ENCODE measurements at places on chromosomes 3 and 15. TPM values are rescaled to one million over a fixed set of nuclear protein-coding genes. Genes with fewer than 3 reads are reported as not detected.

DNA sequence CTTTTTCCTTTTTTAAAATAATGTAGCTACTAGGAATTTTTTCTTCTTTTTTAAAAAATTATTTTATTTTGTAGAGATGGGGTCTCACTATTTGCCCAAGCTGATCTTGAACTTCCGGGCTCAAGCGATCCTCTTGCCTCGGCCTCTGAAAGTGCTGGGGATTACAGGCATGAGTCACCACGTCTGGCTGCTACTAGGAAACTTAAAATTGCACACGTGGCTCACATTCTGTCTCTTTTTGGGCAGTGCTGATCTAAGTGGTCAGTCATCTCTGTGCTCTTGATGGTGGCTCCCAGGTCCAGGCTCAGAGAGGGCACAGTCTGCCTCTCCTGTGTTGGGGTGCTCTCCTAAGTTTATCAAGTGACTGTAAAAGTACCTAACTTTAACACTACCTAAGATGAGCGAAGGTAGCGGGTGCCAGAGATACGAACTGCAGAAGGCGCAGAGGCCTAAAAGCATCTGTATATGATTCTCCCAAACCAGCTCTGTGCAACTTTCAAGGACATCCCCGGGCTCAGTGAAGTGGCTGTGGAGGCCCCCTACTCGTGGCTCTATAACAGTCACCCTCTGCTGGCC is 52.9 kb upstream of the SEC13 start:
- H3K4me1 ChIP-seq, result peaks cover 5% of the 10 kb centered on the region
- H3K27me3 ChIP-seq, result peaks cover 16% of the 10 kb centered on the region
- DNase-seq, result peak; percentile 63
- no peak overlapping the region for H3K4me3 ChIP-seq
- no peak overlapping the region for H3K27ac ChIP-seq

DNA sequence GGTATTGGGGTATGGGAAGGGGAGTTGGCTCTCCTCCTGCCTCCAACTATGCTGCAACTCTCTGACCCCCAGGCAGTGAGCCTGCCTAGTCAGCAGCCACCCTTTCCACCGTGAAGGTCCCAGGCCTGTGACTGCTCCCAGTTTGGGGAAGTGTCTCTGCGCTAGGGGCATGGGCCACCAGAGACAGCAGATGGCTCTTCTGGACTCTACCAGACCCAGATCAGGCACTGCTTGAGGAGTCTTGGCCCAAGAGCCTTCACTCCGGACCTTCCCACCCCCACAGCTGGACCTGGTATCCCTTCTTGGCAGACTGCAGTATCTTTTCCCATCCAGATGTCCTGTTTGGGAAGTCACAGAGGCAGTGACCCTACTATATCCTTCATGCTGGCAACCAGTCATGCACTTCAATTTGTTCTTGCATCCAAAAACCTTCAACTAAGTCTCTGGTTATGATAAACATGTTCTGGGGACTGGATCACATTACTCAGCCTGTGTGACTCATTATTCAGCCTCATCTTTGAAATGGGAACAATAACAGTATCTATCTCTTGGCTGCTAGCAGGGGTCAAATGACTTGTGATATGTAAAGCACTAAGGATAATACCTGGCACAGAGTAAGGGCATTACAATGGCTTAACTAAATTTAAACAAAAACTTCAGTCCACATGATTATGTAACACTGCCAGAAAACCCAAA is 62.7 kb downstream of the POMGNT2 start:
- peaks cover 6% of the 10 kb centered on the region for H3K27me3 ChIP-seq
- H3K4me1 ChIP-seq, result no peaks in the 10 kb centered on the region
- H3K36me3 ChIP-seq, result no peaks in the 10 kb centered on the region
- peak; percentile 5 for DNase-seq
- H3K27ac ChIP-seq, result no peak overlapping the region

DNA sequence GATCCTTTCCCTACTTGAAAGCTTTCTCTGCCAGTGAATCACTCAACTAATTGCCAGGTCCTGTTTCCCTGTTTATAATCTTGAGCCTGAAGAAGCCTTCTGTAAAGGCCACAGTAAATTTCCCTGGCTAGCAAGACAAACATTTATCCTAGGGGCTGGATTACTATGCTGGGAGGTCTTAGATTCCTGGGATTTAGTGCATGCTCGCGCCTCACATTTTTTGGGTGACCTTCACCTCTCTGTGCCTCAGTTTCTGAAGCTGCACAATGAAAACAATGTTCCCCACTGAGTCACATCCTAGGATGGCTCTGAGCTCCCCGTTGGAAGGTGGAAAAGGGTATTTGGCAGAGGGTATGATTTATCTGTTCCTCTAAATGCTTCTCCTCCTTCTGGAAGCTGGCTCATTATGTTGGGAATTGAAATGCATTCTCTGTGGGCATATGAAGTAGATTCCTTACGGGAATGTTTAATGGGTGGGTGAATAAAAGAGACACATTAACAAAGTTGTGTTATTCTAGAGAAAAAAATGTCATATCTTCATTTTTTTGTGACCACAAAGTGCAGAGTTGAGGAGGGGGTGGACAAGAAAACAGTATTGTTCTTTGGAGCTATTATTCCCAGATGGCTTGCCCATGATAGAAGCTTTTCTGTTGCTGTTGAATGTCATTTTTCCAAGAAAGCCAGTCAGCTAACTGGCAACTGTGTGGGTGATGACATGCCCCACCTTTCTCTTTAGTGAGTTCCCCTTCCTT is 32.4 kb downstream of the LSM3 start:
- DNase-seq, result no peak
- H3K4me1 ChIP-seq, result no peaks in the 10 kb centered on the region
- no peak overlapping the region for H3K27ac ChIP-seq
- H3K4me3 ChIP-seq, result no peak overlapping the region
- H3K27me3 ChIP-seq, result no peaks in the 10 kb centered on the region
- H3K36me3 ChIP-seq, result peaks cover 7% of the 10 kb centered on the region

GRCh38 chr3:8556473-8556869 is 54.8 kb downstream of the LMCD1 start:
- H3K4me1 ChIP-seq, result peaks cover 11% of the 10 kb centered on the region
- DNase-seq, result no peak
- no peak overlapping the region for H3K27ac ChIP-seq
- no peaks in the 10 kb centered on the region for H3K36me3 ChIP-seq

- no peak for DNase-seq
- no peaks in the 10 kb centered on the region for H3K27me3 ChIP-seq
- H3K4me1 ChIP-seq, result no peaks in the 10 kb centered on the region
- no peak overlapping the region for H3K27ac ChIP-seq
- H3K36me3 ChIP-seq, result no peaks in the 10 kb centered on the region
Measured at GRCh38 chr3:13323822-13324221, 96.3 kb downstream of the NUP210 start.

- no peak overlapping the region for H3K27ac ChIP-seq
- H3K27me3 ChIP-seq, result no peaks in the 10 kb centered on the region
- DNase-seq, result no peak
- H3K4me1 ChIP-seq, result peaks cover 5% of the 10 kb centered on the region
Measured at GRCh38 chr3:163561151-163561550, 1517.1 kb downstream of the SI start.

GRCh38 chr3:196778755-196779154 is 39.1 kb downstream of the PAK2 start:
- peak; percentile 20 for DNase-seq
- H3K4me1 ChIP-seq, result peaks cover 32% of the 10 kb centered on the region
- H3K27ac ChIP-seq, result peak overlapping the region; percentile 95
- peaks cover 34% of the 10 kb centered on the region for H3K36me3 ChIP-seq
- no peaks in the 10 kb centered on the region for H3K27me3 ChIP-seq

- H3K27me3 ChIP-seq, result no peaks in the 10 kb centered on the region
- H3K4me3 ChIP-seq, result no peak overlapping the region
- no peaks in the 10 kb centered on the region for H3K4me1 ChIP-seq
- no peak for DNase-seq
- H3K27ac ChIP-seq, result no peak overlapping the region
Measured at GRCh38 chr3:105166893-105167292, 199.8 kb upstream of the ALCAM start.

- H3K36me3 ChIP-seq, result no peaks in the 10 kb centered on the region
- no peak overlapping the region for H3K4me3 ChIP-seq
- no peaks in the 10 kb centered on the region for H3K4me1 ChIP-seq
- no peak overlapping the region for H3K27ac ChIP-seq
- H3K27me3 ChIP-seq, result no peaks in the 10 kb centered on the region
- DNase-seq, result peak; percentile 53
Measured at GRCh38 chr3:38960953-38961622, 90.7 kb downstream of the SCN11A start.

DNA sequence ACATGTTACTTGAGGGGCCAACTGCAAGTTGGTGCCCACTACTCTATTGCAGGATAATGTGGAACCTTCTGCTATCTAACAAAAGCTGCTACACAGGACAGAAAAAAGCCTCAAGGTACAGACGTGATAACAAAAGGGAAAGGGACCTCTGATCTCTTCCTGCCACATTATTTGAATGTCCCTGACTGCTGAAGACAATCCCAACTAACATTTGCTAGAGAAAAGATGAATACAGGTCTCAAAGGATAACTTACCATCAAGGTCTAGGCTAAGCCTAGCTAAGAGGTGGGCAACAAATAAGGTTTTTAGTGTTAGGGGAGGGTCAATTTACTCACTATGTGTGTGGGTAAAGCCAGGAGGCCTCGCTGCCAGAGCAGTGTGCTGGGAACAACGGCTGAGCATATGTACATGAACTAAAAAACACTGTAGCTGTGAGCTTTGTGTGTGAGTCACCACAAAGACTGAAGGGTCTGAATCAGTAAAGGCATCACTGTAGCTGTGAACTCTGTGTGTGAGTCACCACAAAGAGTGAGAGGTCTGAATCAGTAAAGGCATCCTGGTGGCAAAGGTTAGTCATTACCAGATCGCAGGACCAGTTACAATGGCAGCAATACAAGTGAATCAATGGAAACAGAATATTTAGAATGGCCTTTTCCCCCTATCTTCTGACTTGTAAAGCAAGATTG is 111.7 kb downstream of the LMLN start:
- peaks cover 50% of the 10 kb centered on the region for H3K27me3 ChIP-seq
- H3K36me3 ChIP-seq, result no peaks in the 10 kb centered on the region
- H3K4me3 ChIP-seq, result no peak overlapping the region
- peak; percentile 91 for DNase-seq
- H3K27ac ChIP-seq, result no peak overlapping the region

DNA sequence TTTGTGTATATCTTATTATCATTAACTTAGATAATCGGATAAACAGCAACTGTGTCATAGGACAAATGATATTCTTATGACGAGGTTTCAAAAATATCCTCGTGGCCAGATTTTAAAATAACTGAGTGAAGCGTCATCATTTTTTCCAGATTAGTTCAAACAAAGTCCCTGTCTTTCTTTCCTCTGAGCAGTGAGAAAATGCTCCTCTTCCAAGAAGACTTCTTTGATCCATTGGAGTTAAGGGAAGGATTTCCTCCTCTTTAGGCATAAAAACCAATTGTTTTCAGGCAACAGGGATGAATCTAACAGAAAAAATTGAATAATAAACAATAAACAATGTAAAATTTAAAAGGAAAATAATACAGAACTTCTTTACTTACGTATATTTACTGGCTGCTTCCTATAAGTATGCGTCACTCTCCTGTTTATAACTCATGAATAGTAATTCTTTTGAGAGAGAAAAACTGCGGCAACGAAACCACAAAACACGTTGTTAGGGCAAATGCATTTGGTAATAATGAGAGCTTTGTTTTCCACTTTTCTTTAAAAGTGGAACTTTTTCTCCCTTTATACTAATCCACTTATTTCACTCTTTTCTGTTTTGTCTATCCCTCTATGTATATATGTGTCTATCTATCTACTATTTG is 419.4 kb upstream of the ONECUT1 start:
- H3K4me1 ChIP-seq, result no peaks in the 10 kb centered on the region
- H3K27me3 ChIP-seq, result no peaks in the 10 kb centered on the region
- no peaks in the 10 kb centered on the region for H3K36me3 ChIP-seq
- DNase-seq, result no peak

GRCh38 chr3:16936233-16936632 is 51.5 kb downstream of the PLCL2 start:
- DNase-seq, result no peak
- no peaks in the 10 kb centered on the region for H3K4me1 ChIP-seq
- H3K27me3 ChIP-seq, result peaks cover 82% of the 10 kb centered on the region
- H3K4me3 ChIP-seq, result no peak overlapping the region

- no peaks in the 10 kb centered on the region for H3K27me3 ChIP-seq
- DNase-seq, result no peak
- peaks cover 40% of the 10 kb centered on the region for H3K4me1 ChIP-seq
- no peak overlapping the region for H3K27ac ChIP-seq
Measured at GRCh38 chr15:78213425-78213750, 21.0 kb downstream of the ACSBG1 start.

- H3K27ac ChIP-seq, result no peak overlapping the region
- H3K4me3 ChIP-seq, result no peak overlapping the region
- peaks cover 10% of the 10 kb centered on the region for H3K4me1 ChIP-seq
- peak; percentile 32 for DNase-seq
Measured at GRCh38 chr3:134600206-134600605, 50.6 kb downstream of the KY start.

- H3K36me3 ChIP-seq, result peaks cover 65% of the 10 kb centered on the region
- H3K4me1 ChIP-seq, result peaks cover 24% of the 10 kb centered on the region
- no peak for DNase-seq
- no peak overlapping the region for H3K4me3 ChIP-seq
Measured at GRCh38 chr15:85750319-85751290, 44.1 kb downstream of the KLHL25 start.

GRCh38 chr3:153144071-153144470 is 18.0 kb upstream of the RAP2B start:
- peaks cover 33% of the 10 kb centered on the region for H3K4me1 ChIP-seq
- H3K4me3 ChIP-seq, result no peak overlapping the region
- no peaks in the 10 kb centered on the region for H3K27me3 ChIP-seq
- DNase-seq, result no peak
- H3K27ac ChIP-seq, result peak overlapping the region; percentile 90

GRCh38 chr3:170367797-170368196 is 10.3 kb downstream of the SKIL start:
- no peak overlapping the region for H3K27ac ChIP-seq
- H3K4me1 ChIP-seq, result no peaks in the 10 kb centered on the region
- no peaks in the 10 kb centered on the region for H3K27me3 ChIP-seq
- H3K4me3 ChIP-seq, result no peak overlapping the region

GRCh38 chr3:123361071-123361470 is 87.8 kb downstream of the ADCY5 start:
- DNase-seq, result no peak
- H3K4me3 ChIP-seq, result no peak overlapping the region
- H3K36me3 ChIP-seq, result no peaks in the 10 kb centered on the region
- H3K27ac ChIP-seq, result no peak overlapping the region

- peak; percentile 16 for DNase-seq
- no peak overlapping the region for H3K27ac ChIP-seq
- no peaks in the 10 kb centered on the region for H3K27me3 ChIP-seq
- peaks cover 6% of the 10 kb centered on the region for H3K4me1 ChIP-seq
Measured at GRCh38 chr3:150114873-150115540, 144.3 kb upstream of the PFN2 start.

- no peak overlapping the region for H3K4me3 ChIP-seq
- H3K4me1 ChIP-seq, result peaks cover 7% of the 10 kb centered on the region
- H3K36me3 ChIP-seq, result no peaks in the 10 kb centered on the region
- no peak overlapping the region for H3K27ac ChIP-seq
- H3K27me3 ChIP-seq, result no peaks in the 10 kb centered on the region
Measured at GRCh38 chr15:97783240-97783639, 177.3 kb upstream of the ARRDC4 start.

CCDC9B gene
- total RNA-seq, result 36.0 TPM

TMIE gene
- total RNA-seq, result 0.26 TPM

SH2D7 gene
- not detected for total RNA-seq

COL6A5 gene
- not detected for total RNA-seq

CPLX3 gene
- not detected for total RNA-seq

CALML4 gene
- total RNA-seq, result 2.3 TPM

CCR4 gene
- total RNA-seq, result not detected

KIF9 gene
- 9.5 TPM for total RNA-seq

All from MCF 10A (cell line).